Activated CD4-positive, alpha-beta T cell treated with anti-CD3 and anti-CD28 coated beads, Interleukin-2, amount 50 U/mL, for 1 hour (primary cell): ENCODE measurements at places on chromosomes 7 and 10.

DNA sequence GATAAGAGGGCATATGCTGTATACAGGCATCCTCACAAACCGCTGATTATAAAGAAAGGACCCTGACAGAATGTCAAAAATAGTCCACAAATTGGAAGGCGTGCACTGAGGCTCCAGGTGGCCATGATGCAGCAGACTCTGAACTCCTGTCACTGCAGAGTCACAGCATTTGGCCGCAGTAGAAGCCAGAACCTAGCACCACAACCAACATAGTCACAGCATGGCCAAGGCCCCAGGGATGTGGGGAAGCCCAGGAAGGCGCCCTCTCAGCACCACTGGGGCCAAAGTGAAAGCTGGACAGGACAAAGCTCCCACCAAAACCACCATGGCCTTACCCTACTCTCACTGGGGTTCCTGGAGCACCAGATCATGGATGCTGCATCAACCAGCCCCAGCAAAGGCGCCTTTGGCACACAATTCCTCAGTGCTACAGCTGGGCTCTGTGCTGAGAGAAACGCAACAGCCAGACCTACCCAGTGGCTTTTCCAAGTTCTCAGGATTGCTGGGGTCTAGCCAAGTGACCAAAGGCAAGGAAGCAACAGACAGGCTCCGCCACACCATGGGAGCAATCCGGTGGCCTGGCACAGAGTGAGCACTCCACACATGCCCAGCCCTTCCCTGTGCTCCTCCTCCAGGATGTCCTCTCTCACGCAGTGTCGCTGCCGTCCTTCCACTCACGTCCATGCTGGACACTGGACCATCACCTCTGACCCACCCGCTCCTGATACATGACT lies 60.2 kb downstream of the STK17A start:
- no peak for DNase-seq

- DNase-seq: peak; percentile 22
These were observed 91.2 kb upstream of the PAX2 start for GRCh38 chr10:100653957-100654781.

- no peak for DNase-seq
These were observed 92.4 kb upstream of the KMT2E start for GRCh38 chr7:104921596-104921995.

DNA sequence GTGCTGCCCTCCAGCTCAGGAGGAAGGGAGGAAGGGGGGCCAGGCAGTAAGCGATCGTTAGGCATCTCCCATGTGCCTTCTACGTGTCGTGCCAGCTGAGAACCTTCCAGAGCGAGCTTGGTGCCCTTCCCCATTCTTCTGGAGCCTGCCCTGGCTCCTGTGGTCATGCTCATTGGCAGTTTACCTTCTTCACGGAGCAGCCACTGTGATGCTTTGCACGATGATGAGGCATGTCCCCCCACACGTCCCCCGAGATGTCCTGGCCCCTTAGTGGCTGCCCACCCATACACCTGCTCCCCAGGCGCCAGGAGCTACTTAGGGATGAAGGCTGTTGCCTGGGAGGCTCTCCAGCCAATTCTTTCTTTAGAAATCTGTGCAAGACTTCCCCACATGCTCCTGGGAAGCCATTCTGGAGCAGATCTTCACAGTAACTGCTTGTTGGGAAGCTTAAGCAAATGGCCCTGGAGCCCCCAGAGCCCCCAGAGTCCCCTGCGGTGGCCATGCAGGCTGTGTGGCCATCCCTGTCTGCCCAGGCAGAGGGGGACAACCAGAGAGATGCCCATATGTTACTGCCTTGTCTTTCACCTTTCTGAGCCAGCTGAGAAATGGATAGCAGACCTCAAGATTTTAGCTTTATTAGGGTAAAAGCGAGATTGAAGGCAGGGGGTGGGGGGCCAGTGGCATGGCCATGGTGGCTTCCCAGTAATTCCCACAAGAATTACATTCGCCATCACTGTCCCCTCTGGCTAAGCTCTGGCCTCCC lies 199.0 kb downstream of the EBF3 start:
- DNase-seq: no peak

- DNase-seq: no peak
These were observed 22.7 kb downstream of the PITRM1 start for GRCh38 chr10:3149918-3150317.

- no peak for DNase-seq
These were observed 31.2 kb downstream of the ARMH3 start for GRCh38 chr10:102024799-102025198.

- DNase-seq: no peak
These were observed 52.4 kb downstream of the SORBS1 start for GRCh38 chr10:95508730-95509129.

- DNase-seq: no peak
These were observed 27.0 kb downstream of the RAPGEF5 start for GRCh38 chr7:22329816-22330524.

DNA sequence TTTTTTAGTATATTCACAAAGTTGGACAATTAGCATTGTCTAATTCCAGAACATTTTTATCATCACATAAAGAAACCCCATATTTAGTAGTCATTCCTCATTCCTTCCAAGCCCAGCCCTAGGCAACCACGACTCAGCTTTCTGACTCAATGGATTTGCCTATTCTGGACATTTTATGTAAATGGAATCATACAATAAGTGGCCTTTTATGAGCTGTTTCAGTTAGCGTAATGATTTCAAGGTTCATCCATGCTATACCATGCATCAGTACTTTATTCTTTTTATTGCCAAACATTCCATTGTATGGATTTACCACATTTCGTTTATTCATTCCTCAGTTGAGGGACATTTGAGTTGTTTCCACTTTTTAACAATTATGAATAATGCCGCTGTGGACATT lies 249.2 kb downstream of the DYNC1I1 start:
- no peak for DNase-seq
